Stomach (tissue), 19 donors: ENCODE measurements at places on chromosomes 4 and X. TPM values are rescaled to one million over a fixed set of nuclear protein-coding genes. Genes with fewer than 3 reads are reported as not detected.

Gene ITIH6
- total RNA-seq, result not detected

DNA sequence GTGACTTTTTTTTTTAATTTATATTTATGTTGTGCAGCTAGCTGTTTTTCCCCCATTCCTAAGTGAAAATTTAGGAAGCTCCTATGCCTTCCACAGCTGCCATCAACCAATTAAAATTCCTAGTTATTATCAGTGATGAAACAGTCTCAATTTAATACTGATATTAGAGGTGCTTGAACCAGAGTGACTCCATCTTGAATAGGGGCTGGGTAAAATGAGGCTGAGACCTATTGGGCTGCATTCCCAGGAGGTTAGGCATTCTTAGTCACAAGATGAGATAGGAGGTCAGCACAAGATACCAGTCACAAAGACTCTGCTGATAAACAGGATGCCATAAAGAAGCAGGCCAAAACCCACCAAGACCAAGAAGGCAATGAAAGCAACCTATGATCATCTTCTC, 136.7 kb downstream of the DCHS2 start:
- no peaks in the 10 kb centered on the region for H3K27me3 ChIP-seq
- no peaks in the 10 kb centered on the region for H3K4me1 ChIP-seq
- H3K4me3 ChIP-seq, result no peak overlapping the region
- DNase-seq, result no peak
- no peak overlapping the region for H3K27ac ChIP-seq
- H3K36me3 ChIP-seq, result no peaks in the 10 kb centered on the region

Gene POLR2B
- 127 TPM for total RNA-seq

DNA sequence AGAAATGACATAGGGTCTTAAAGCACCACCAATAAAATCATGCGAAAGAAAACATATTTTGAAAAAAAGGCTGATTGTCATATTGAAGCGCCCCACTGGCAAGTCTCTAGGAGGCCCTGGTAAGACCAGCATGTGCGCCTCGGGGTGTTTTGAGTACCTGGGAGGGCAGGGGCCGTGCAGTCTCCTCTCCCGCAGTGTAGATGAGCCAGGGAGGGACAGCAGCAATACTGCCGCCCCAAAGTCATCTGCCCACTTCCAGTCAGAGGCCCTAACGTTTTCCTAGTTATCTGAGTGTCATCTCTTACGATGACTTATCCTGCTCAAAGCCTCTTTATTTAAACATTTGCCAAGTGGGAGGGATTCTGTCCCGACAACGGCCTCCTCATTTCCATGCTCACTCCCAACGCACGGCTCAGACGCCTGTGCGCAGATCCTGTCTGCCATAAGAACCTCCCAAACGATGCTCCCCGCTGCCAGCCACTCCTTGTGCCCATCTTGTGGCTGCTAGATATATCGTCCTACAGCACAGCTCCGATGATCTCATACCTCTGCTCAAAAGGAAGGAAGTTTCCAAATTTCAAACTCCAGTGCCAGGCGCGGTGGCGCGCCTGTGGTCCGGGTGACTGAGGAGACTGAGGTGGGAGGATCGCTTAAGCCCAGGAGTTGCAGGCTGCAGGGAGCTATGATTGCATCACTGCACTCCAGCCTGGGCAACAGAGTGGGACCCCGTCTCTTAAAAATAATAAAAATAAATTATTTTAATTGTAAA, 17.2 kb upstream of the SCRG1 start:
- no peaks in the 10 kb centered on the region for H3K4me1 ChIP-seq
- no peak overlapping the region for H3K4me3 ChIP-seq
- peaks cover 5% of the 10 kb centered on the region for H3K36me3 ChIP-seq
- DNase-seq, result no peak
- peak overlapping the region; percentile 69 for H3K27ac ChIP-seq
- no peaks in the 10 kb centered on the region for H3K27me3 ChIP-seq

Gene H2BW2
- not detected for total RNA-seq

DNA sequence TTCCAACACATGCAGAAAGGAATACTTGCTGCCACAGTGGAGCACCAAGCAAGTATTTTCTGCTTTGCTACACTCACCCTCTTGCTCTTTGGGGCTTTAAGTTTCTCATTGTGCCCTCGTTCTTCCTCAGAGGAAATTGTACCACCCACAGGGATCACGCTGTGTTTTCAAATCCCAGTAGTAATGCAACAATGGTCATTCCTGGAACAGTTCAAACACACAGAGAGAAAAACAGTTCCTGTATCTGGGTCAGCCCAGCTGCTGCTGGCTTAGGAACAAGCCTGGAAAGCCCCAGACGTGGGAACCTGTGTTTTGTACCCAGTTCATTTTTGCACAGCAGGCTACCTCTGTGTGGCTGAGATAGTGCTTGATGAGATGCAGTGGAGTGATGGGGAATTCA, 907.8 kb downstream of the STPG2 start:
- H3K4me1 ChIP-seq, result no peaks in the 10 kb centered on the region
- no peaks in the 10 kb centered on the region for H3K36me3 ChIP-seq
- H3K27ac ChIP-seq, result no peak overlapping the region
- no peaks in the 10 kb centered on the region for H3K27me3 ChIP-seq

DNA sequence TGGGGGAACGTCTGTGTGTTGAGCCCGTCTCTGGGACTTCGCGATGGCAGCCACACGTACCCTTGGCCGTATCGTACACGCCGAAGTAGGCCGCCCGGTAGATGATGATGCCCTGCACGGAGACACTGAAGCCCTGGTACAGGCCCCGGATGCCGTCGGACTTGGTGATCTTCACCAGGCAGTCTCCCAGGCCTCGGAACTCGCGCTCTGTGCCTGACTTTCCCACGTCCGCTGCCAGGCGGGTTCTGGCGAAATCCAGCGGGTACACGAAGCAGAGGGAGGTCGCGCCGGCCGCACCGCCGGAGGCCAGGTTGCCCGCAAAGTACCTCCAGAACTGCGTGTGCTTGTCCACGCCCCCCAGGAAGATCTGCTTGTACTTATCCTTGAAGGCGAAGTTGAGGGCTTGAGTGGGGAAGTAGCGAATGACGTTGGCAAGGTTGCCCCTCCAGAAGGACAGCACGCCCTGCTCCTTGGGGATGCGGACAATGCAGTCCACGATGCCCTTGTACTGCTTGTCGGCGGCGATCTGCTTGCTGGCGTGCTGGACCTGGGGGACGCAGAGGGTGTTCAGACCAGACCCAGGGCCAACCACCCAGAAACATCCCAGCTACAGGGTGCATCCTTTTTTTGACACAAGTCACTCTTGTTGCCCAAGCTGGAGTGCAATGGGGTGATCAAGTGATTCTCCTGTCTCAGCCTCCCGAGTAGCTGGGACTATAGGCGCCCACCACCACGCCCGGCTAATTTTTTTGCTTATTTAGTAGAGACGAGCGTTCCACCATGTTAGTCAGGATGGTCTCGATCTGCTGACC, 2.5 kb downstream of the SLC25A6 start:
- H3K27me3 ChIP-seq, result no peaks in the 10 kb centered on the region
- H3K4me1 ChIP-seq, result peaks cover 58% of the 10 kb centered on the region
- peaks cover 66% of the 10 kb centered on the region for H3K36me3 ChIP-seq
- DNase-seq, result no peak

Gene NSG1
- 2.3 TPM for total RNA-seq

DNA sequence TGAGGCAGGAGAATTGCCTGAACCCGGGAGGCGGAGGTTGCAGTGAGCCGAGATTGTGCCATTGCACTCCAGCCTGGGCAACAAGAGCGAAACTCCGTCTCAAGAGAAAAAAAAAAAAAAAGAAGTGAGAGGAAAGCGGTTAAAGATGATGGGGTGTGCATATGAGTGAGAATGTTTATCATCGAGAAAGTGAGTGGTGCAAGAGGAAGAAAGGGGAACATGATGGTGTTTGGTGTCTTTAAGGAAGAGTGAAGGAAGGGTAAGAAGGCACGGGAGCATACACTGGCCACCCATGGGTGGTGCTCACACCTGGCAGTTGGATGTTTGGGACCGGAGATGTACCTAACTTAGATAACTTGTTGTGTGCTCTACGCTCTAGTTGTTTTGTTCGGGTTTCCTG, 62.2 kb downstream of the STOX2 start:
- no peaks in the 10 kb centered on the region for H3K4me1 ChIP-seq
- no peak for DNase-seq
- H3K27ac ChIP-seq, result no peak overlapping the region
- H3K36me3 ChIP-seq, result no peaks in the 10 kb centered on the region

DNA sequence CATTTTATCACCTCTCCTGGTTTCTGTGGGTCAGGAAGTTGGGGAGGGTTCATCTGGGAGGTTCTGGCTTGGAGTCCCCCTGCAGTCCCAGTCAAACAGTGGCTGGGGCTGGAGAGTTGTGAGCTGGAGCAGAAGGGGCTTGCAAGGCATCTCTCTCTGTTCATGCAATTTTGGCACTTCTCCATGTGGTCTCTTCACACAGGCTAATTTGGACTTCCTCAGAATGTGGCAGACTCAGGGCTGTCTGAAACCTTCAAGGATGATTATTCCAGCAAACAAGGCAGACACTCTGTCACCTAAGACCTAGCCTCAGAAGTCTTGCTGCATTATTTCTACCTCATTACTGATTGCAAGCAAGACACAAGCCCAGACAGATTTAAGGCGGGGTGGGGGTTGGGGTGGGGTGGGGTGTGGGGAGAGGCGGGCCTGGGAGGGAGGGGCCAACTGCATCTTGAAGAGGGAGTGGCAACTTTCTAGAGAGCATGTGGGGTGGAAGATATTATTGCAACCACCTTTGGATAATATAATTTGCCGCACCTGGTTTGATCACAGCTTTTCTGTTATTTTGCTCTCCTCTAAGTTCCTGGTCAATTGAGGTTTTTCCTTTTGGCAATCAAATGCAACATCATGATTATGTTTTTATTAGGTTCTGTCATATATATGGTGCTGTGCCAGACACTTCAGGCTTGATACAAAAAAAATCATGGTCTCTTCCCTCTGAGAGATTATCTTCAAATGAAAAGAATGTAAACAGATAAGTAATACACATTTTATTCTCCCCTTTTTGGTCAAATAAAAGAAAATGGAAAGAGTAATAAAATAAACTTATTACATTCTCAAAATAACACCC, 799.5 kb downstream of the RPA4 start:
- no peaks in the 10 kb centered on the region for H3K4me1 ChIP-seq
- H3K27ac ChIP-seq, result no peak overlapping the region
- H3K4me3 ChIP-seq, result no peak overlapping the region
- H3K27me3 ChIP-seq, result no peaks in the 10 kb centered on the region
- no peaks in the 10 kb centered on the region for H3K36me3 ChIP-seq

- DNase-seq, result no peak
- H3K27ac ChIP-seq, result no peak overlapping the region
- H3K36me3 ChIP-seq, result no peaks in the 10 kb centered on the region
- no peak overlapping the region for H3K4me3 ChIP-seq
- H3K4me1 ChIP-seq, result no peaks in the 10 kb centered on the region
Measured at GRCh38 chr4:159367781-159368080, 264.9 kb downstream of the RAPGEF2 start.
